ENCODE measurements at places on chromosomes 13 and 19.

DNA sequence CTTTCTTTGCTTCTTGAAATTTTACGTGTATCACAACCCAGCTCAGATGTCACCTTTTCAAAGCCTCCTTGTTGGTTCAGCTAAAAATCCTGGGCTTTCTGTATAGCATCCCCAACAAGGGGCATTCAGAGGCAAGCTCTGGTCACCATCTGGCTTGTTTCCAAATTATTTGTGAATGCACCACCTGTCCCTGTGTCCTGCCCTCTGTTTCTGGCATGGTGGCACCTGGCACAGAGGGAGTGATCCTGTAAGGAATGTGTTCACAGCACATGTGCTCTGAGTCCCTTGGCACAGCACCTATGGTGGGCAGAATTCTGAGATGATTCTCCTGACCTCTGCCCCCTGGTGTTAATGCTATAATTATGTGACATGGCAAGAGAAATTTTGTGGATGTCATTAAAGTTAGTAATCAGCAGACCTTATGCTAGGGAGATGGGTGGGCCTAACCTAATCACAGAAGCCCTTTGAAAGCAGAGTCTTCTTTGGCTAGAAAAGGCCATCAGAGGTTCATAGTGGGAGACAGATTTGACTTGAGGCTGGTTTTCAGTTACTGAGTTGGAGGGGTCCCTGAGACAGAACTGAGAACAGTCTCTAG lies 76.3 kb downstream of the ZNF429 start:
- DNase-seq, result no peak

DNA sequence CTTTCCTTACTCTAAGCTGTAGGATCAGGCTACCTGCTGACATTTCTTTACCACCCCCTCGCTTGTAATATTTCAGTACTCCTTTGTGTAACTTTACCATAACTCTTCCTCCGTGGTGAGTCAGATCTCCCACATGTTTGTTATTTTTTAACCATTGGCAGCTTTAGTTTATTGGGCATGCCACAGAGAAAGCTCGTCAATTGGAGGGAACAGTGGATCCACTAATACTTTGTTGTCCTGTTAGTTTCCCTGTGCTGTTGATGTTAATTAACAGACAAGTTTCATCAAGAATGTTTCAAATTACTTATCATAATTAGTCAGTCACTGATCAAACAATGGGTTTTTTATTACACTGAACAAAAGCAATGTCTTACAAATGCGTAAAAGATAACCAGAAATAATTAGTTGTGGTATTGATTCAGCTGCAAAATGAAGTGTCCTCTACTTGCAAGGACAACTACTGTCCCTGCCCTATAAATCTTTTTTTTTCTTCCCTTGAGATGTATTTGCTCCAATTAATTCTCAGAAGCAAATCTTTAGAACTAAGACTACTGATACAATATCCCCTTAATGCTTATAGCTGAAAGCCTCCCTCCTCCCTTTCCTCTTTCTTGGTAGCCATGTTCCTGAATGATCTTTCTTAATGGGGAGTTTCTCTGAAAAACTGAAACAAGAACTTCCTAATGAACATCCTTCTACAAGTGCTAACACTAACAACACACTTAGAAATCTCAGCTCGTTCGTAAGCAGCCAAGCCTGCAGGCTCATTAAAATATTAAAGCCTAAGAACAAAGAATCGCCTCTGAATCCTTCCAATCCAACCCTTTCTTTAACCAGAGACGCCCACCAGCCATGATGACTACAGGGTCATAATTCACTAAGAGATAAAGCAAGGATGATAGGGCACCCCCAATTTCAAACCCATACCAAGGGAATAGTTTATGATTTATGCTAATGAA lies 22.2 kb downstream of the EFNB2 start:
- peak; percentile 25 for DNase-seq

GRCh38 chr19:42023121-42023942 lies 29.3 kb upstream of the ATP1A3 start:
- DNase-seq, result no peak

GRCh38 chr13:85799097-85799582 lies at the start of gene SLITRK6:
TSS of gene SLITRK6 (minus strand) at chr13:85799419. CDS start at chr13:85796508, 2,911 bp downstream.
- DNase-seq, result peak; percentile 63

GRCh38 chr19:3094601-3095440 lies 659 bp downstream of the GNA11 start:
- DNase-seq, result no peak

- no peak for DNase-seq
These were observed 36.6 kb upstream of the ZNF429 start for GRCh38 chr19:21468791-21469190.

DNA sequence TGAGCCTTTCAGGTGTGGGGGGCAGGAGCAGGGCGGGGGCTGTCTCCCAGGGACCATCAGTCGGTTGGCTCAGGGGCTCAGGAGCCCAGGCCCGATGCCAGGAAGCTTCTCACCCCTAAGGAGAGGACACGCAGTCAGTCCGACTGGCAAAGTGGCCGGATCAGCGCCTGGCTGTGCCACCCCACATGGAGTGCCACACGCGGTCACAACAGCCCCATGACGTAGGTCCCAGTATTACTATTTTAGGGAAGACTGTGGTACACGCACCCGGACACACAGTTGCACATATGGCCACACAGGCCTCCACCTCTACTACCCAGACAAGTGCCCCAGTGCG lies 29.3 kb upstream of the GRTP1 start:
- no peak for DNase-seq

DNA sequence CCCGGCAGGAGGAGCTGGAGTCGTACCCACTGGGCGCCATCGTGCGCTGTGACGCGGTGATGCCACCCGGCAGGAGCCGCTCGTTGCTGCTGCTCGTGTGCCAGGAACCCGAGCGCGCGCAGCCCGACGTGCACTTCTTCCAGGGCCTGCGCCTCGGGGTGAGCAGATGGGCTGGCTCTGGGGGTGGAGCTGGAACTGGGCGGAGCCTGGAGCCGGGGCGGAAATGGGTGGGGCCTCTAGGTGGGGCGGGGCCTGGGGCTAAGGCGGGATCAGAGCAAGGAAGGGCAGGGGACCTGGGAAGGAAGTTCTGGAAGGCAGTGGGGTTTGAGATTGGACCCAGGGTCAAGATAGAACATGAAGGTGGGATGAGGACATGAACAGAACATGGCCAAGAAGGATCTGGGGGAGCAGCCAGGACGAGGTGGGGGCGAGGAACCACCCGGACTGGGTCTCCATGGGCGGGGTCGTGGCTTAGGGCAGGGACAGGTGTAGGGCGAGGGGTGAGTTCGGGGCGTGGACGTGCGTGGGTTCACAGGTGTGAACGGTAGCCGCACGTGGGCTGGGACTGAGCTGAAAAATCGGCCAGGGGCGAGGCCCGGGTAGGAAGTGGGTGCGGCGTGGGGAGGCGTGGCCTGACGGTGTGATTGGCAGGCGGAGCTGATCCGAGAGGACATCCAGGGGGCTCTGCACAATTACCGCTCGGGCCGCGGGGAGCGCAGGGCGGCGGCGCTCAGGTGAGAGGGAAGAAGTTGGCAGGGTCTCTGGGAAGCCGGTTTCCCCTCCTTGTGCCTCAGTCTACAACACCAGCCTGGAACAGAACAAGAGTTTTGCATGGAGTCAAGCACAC lies 4.7 kb downstream of the EPS8L1 start:
- DNase-seq, result no peak

DNA sequence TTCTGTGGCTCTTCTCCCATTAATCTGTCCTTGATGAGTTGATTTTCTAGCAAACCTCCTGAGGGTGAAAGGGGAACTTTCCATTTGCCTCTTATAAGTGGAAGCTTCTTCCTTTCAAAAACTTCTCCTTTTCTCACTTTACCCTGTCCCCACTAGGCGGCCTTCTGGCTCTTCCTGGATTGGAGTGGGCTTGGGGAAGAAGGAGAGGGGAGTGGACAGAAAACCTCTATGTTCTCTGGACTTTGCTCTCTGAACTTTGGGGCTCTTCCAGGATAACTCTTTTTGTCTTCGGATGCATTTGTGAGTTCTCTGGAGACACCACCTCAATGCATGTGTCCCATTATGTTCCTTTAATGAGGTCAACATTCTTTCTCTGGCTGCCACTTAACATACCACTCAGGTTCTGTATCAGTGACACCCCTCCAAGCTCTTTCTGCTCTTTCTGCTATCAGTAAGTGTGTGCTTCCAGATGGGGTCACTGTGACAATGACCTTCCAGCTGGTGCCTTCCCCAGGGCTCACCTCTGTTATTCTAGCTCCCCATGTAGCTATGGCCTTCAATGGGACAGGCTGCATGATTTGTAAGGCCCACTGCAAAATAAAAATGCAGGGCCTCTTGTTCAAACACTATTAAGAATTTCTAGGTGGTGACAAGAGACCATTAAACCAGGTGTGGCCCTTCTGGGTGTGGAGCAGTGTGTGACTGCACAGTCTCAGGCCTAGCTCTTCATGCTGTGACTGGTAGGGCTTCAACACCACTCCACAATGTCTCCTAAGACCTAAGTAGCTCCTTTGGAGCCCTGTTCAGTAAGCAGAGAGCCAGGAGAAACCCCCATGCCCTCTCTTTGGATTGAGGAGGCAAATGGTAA lies 389.2 kb downstream of the EFNB2 start:
- DNase-seq, result no peak

DNA sequence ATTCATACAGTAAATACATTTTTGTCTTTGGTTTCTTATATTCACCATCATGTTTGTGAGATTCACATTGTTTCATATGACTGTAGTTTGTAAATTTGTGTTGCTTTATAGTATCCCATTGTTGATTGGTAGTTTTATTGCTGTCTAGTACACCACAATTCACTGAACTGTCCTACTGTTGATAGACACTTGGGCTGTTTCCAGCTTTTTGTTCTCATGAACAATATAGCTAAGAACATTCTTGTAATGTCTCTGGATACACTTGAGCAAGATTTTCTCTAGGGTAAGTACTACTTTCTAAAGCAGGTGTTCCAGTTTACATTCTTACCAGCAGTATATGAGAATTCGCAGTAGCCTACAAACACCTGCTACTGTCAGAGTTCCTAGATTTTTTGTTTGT lies 37.8 kb downstream of the SKA3 start:
- DNase-seq, result no peak

- DNase-seq, result peak; percentile 29
These were observed 823.0 kb downstream of the PCDH9 start for GRCh38 chr13:66407128-66407527.

DNA sequence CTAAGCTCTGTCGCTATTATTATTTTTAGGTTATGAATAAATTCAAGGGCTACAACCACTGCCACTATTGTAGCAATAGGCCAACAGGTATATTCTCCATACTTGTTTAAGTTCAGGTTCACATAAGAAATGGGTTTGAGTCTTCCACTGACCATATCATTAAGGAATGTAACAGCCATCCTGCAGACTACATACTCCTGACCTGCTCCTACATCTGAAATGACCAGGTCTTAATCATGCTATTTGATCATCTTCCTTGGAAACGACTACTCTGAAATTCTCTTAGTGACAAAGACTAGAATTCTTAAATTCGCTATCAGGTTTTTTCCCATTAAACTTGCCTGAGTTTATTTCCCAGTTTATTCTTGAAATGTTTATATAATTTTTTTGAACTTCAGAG lies 66.8 kb downstream of the IPO5 start:
- DNase-seq, result no peak

DNA sequence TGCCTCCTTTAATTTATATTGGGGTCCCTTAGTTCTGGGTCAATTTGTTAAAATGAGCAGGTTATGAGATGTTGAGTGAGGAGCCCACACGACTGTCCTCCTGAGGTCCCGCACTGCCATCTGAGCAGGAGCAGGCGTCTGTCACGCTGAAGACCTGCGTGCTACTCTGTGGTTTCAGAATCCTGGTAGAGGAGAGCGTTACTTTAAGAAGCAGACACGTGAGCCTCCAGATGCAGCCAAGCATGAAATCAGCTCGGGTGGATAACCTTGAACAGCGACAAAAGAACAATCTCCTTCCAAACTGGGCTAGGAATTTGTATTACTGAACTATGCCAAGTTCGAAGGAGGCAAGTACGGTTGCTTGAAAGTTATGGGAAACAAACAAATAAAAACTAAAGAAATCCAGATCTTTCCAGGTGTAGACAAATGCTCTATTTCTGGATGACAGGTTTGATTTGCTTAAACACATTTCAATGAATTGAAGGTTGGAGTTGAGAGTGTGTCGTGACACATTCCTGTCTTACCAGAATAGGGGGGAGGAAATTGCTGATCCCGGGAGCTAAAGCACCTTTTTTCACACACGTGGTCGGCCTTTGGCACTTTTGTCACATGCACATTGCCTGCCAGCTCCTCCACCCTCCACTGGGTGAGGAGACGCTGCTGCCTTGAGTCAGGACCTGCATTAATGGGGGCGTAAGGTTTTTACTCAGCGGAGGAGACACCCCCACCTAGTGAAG lies 945.5 kb upstream of the SLC10A2 start:
- DNase-seq, result no peak

GRCh38 chr13:84658491-84659358 lies 776.5 kb upstream of the SLITRK1 start:
- DNase-seq, result no peak

DNA sequence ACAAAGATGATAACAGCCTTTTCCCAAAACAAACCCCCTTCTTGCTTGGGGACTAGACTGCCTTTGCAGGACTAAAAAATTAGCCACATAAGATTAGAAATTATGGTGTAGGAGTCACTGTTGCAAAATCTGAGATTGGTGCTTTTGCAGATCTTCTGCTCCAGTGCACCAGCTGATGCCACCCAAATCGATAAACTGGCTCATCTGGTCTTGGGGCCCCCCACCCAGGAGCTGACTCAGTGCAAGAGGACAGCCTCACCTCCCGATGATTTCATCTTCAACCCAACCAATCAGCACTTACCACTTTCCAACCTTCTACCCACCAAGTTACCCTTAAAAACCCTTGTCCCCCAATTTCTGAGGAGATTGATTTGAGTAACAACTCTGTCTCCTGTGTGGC lies 47.1 kb upstream of the PEPD start:
- DNase-seq, result no peak

All from globus pallidus (tissue), 1 donor.